ENCODE measurements at places on chromosomes 4 and X. TPM values are rescaled to one million over a fixed set of nuclear protein-coding genes. Genes with fewer than 3 reads are reported as not detected.
A peak's percentile ranks its signal among the peaks of the same experiment; 100 is the strongest.

DNA sequence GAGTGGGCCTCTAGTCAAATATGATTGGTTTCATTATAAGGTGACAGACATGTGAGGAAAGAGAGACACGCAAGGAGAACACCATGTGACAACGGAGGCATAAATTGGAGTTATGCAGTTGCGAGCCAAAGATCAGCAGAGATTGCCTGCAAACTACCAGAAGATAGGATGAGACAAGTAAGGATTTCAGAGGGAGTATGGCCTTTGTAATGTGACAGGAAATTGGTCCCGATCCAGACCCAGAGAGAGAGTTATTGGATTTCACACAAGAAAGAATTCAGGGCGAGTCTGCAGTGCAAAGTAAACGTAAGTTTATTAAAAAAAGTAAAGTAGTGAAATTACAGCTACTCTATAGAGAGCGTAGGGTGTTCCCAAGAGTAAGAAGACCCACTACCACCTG is 35.7 kb upstream of the NDST4 start:
- DNase-seq = no peak

GRCh38 chr4:151021637-151022334 is 6.7 kb upstream of the LRBA start:
- DNase-seq = no peak

Gene CXorf51B
- total RNA-seq = not detected

Gene JADE1
- total RNA-seq = 12.8 TPM

DNA sequence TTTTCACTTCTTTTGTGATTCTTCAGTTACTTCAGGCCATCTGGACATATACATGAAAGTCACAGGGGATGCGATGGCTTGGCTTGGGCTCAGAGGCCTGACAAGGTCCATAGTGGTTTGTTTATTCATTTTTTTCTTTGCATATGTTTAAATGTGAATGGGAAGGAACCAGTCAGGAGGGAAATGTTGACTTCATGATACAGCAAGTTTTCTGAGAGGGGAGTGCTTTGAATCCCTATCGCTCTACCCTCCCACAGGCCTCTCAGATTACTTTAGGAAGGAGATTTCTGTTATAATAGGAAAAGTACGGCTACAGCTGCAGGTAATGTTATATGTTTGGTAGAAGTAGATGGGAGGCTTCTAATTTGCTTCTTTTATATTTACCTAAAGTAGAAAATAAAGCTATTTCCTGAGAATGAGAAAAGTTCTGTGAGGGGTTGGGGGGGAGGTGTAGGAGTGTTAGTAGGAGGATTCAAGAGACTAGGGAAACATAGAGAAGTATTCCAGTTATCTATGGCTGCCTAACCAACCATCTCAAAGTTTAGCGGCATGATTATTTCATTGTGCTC is 322.9 kb downstream of the RAPGEF2 start:
- DNase-seq = no peak

DNA sequence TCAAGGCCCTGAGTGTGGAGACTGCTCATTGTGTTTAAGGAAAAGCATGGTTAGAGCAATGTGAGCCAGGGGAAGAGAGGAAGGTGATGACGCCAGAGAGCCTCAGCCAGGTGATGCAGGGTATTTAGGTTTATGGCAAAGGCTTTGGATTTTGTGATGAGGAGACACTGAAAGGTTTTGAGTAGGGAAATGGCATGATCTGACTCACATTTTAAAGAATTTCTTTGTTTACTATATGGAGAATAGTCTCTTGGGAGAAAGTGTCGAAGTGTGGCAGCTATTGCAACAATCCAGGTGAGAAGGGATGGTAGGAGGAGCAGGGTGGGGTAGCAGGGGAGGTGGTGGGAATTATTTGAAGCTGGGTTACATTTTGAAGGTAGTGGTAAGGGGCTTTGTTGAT is 293.4 kb upstream of the IGFBP7 start:
- no peak for DNase-seq

- DNase-seq = no peak
Measured at GRCh38 chr4:161254375-161254774, 909.4 kb downstream of the FSTL5 start.

GRCh38 chr4:158005021-158005420 is 167.8 kb downstream of the GASK1B start:
- no peak for DNase-seq

- no peak for DNase-seq
Measured at GRCh38 chr4:10589799-10590198, 94.8 kb downstream of the CLNK start.

Gene OSTC
- total RNA-seq = 277 TPM

Gene AKAP4
- not detected for total RNA-seq

- DNase-seq = no peak
Measured at GRCh38 chr4:83876047-83876446, 340.1 kb downstream of the GPAT3 start.

- DNase-seq = no peak
Measured at GRCh38 chr4:147428583-147428982, 52.3 kb upstream of the EDNRA start.

Gene MXRA5
- total RNA-seq = not detected

DNA sequence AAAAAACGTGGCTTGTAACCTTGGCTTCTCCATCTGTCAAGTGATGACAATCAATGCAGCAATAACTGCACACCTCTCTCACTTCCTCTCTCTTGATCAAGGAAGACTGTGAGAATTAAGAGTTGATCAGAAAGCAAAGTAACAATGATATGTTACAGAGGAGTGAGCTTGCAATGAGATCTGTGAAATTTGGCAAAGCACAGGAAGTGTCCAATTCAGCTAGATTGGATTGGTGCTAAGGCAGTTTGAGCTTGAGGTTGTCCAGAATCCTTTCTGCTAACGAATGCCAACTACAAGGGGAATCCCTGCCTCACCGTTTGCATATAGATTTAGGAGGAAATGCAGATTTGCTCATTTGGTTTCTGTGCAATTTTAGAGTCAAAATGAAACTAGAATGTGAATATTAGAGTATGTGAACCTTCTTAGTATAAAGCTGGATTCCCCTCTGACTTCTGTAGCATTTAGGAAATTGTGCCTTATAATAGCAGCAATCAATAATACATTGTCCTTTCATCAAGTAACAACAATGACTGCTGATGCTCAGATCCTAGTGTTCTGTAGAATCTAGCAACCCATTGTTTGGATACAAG is 346.4 kb downstream of the PTTG2 start:
- no peak for DNase-seq

DNA sequence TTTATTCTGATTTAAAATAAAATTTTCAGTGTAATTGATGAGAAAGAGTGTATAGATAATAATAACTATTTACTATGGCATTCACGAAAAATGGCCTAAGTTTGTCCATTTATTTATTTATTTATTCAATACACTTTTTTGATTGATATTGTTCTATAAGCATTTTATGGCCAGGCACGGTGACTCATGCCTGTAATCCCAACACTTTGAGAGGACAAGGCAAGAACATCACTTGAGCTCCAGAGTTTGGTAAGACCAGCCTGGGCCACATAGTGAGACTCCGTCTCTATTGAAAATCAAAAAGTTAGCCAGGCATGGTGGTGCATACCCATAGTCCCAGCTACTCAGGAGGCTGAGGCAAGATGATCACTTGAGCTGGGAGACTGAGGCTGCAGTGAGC is 25.7 kb downstream of the GASK1B start:
- no peak for DNase-seq

Gene RHOXF1
- total RNA-seq = not detected

GRCh38 chr4:47641755-47642154 is 156.7 kb downstream of the ATP10D start:
- DNase-seq = no peak

- DNase-seq = peak; percentile 70
Measured at GRCh38 chrX:14899607-14900006, 26.4 kb downstream of the MOSPD2 start.

GRCh38 chrX:19670321-19670750 is 155.0 kb upstream of the MAP3K15 start:
- peak; percentile 7 for DNase-seq

GRCh38 chr4:18882468-18882867 is 860.9 kb upstream of the LCORL start:
- DNase-seq = peak; percentile 48

DNA sequence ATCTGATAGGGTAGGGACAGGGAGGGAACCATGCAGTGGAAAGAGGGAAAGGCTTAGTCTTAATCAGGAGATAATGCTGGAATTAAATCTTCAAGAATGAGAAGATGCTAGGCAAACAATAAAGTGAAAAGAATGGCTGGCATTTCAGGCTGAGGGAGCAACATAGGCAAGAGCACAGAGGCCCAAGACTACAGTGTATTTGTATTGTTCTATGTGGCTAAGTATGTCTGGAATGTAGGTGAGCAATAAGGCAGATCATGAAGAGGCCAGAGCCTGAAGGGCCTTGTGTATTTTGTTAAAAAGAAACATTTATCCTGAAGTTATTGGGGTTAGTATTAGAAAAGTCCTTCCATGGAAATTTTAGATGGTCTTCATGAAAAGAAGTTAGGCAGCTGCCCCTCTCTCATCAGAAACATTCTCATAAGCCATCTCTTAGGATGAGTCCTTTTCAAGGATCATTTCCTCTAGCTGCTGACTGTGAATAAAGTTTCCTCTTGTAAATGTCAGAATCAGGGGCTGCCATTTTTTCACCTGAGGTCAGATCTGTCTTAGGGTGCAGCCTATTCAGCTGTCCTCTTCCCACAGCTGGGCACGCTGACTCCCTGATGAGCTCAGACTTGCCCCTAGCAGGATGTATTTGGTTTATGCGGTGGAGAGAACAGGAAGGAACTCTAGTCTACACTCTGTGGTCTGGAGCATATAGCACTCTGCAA is 46.3 kb downstream of the ATP10D start:
- DNase-seq = peak; percentile 92

DNA sequence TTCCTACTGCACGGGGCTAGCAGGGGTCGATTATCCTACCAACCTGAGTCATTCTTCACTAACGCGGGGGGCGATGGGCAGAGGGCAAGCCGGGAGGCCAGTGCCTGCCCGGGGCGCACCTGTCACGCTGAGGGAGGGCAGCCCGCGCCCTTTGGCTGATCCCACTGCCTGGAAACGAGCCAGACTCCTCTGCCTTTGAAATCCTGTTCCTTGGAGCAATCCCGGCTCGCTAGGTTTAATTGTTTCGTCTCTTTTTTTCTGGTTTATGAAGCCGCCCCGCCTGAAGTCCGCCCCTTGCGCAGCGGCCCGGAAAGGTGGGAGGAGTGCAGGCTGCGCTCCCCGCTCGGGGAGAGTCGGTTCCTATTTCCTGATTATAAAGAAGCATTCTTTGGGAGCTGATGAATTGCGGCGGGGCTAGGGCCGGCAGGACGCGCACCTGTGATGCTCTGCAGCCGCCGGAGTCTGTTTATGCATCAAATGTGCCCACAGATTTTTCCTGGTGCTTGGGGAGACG is 484.2 kb downstream of the BCOR start:
- DNase-seq = peak; percentile 30

DNA sequence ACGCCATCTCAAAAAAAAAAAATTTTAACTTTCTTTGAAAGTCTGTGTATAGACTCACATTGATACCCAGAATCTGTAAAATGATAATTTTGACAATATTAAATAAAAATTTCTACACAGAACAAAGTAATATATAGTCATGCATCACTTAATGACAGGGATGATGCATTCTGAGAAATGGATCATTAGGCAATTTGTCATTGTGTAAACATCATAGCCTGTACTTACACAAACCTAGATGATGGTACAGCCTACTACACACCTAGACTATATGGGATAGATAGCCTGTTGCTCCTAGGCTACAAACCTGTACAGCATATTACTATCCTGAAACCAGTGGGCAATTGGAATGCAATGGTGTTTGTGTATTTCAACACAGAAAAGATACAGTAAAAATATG is 107.7 kb downstream of the BLTP1 start:
- DNase-seq = no peak

Gene FRG2
- 1.0 TPM for total RNA-seq

DNA sequence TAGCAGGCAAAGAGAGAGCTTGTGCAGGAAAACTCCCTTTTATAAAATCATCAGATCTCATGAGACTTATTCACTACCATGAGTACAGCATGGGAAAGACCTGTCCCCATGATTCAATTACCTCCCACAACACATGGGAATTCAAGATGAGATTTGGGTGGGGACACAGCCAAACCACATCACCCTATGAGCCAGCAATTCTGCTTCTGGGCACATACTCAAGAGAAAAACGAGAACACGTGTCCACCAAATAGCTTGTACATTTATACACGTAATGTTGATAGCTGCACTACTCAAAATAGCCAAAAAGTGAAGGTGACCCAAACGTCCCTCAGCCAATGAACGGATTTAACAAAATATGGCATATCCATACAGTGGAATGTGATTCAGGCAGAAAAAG is 94.5 kb upstream of the DHRSX start:
- DNase-seq = no peak

DNA sequence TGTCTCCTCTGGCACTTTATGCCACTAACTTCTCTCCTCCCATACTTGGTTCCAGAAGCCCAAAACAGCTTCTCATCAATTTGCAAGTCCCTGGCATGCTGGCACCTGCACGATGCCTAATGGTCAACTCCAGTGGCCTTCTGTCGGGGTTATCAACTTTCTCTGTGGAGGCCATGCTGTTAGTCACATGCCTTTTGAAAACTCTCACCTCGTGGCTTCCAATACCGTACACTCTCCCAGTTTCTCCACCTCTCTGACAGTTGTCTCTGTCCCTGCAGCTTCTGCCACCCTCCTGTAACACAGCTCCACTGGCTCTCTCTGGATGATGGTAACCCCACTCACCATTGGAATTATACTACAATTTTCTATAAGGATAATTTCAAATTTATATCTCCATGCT is 324.0 kb downstream of the NR3C2 start:
- no peak for DNase-seq

GRCh38 chrX:154082396-154083125 is 15.0 kb downstream of the MECP2 start:
- peak; percentile 11 for DNase-seq
